ENCODE measurements at places on chromosomes 2 and 18.

GRCh38 chr2:230958820-230959756, 34.0 kb upstream of the GPR55 start:
- no peak for DNase-seq

DNA sequence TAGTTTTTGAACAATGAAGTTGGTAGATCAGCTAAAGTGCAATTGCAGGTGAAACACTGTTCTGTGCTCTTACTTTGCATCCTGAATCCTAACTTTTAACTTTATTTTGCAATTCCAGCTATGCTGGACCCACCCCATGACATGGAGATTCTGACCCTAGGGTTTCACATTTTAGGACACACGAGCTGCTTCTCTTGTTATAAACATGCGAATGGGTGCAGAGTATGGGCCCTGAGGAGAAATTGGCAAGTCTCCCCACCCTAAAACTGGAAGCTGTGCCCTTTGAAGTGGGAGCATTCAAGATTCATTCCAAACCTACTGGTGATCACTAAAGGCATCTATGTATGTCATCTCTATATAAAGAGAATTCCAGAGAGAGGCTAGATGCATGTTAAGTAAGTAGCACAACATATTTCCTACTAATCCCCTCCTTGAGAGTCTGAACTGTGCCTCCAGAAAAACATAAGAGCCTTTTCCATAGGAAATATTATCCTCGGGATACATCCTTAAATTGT, 794.3 kb upstream of the ZEB2 start:
- DNase-seq: no peak

- DNase-seq: no peak
Measured at GRCh38 chr2:234691214-234691575, 194.3 kb upstream of the ARL4C start.

DNA sequence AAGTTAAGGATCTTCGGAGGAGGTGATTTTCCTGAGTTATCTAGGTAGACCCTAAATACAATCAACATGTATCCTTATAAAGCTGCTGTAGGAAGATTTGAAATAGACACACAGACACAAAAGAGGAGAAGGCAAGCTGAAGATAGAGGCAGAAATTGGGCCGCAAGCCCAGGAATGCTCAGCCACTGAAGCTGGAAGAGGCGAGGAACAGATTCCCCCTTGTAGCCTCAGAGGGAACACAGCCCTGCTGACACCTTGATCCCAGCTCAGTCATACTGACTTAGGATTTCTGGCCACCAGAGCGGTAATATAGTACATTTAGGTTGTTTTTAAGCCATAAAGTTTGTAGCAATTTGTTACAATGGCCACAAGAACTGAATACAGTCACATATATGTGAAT, 90.9 kb downstream of the ETAA1 start:
- DNase-seq: no peak

DNA sequence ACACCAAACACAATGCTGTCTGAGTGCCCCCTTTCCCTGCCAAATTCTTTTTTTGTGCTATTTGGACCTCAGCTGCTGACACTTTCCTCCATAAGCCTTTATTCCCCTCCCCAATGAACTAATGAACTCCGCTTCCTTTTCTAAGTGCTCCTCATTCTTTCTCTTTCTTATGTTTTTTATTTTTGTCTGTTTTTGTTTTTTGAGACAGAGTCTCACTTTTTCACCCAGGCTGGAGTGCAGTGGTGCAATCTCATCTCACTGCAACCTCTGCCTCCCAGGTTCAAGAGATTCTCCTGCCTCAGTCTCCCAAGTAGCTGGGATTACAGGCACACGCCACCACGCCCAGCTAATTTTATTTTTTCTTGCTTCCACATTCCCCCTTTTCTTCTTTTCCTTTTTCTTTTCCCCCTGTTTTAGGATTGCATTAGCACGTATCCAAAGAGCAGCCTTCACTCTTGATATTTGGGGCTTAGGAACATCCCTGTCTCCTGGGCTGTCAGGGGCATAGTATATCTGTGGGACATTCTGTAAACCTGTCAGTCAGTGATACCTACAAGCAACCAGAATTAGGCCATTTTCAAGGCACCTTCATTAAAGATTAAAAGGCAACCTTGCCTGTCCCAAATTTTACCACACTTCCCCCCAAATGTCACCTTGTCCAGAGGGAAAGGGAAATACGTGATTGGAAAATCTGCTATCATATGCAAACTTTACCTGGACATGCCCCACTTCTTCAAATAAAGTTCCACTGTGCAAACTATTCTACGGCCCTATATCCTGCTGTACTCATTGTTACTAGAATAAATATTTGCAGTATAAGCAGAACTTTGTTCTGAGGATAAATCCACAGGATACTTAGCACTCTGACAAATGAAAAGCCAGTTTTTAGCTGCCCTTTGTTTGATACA, 65.1 kb upstream of the ACSL3 start:
- DNase-seq: no peak

DNA sequence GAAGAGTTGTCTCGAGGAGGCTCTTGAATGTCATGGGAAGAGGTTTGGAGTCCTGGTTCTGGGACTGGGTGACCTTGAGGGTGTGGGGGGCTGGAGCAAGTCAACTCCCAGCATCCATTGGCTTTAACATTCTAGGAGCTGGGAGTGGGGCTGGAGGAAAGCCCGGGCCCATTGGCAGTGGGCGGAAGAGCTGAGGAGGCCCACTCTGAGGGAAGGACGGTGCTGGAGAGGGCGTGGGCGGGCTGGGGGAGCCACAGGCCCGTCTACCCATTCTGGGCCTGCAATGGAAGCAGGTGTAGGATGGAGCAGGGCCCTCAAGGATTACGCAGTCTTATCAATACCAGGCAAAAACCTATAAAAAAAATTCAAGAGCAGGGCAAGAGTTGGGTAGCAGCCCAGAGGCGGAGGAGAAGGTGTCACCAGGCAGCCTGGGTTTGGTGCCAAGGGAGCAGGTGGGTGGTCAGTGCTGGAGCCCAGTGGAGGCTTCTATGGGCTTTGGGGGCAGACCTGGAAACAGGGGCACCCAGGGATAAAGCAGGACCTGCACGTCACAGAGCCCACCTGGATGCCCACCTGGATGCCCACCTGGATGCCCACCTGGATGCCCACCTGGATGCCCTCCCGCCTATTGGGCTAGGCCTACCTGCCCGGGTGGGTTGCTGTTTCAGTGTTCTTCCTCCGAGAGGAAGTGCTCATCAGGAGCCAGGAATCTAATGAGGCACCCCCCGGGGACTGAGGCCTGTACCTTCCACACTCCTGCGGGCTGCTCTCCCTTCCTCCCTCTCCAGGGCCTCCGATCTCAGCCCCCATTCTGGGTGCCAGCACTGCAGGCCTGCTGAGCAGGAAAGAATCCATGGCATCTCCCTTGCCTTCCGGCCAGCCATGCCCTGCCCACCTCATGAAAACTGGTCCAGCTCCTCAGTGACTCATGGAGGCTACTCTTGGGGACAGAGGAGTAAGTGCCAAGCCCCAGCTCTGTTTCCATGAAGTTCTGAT, 71.3 kb downstream of the CTIF start:
- no peak for DNase-seq

- DNase-seq: no peak
Measured at GRCh38 chr2:190847504-190848081, 33.0 kb upstream of the GLS start.

GRCh38 chr2:2158189-2158826, 172.8 kb downstream of the MYT1L start:
- no peak for DNase-seq

- no peak for DNase-seq
Measured at GRCh38 chr2:96838345-96839292, 5.2 kb downstream of the ANKRD23 start.

All from esophagus squamous epithelium (tissue), 5 donors.